BE2C (cell line): ENCODE measurements at places on chromosomes 5 and 9.

- no peak for DNase-seq
Observed at GRCh38 chr5:7828269-7828668, 22.7 kb downstream of the CFAP90 start.

DNA sequence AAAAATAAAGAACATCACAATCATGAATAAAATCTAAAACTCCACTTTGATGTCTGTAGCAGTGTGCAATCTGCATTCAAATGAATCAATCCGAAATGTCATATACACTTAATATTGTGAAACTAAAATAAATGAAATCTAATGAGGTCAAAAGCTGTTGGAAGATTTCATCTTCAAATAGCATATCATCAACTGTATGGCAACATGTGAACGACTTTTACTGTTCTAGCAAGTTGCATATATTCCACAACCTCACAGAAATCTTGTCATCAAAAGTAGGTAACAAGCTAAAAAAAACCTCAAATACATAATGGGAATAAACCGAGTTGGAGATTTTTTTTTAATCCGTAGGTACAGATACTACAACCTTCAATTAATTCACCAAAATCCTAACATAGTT, 1.2 kb downstream of the PTBP3 start:
- no peak for DNase-seq

GRCh38 chr9:88814577-88814976, 176.7 kb upstream of the S1PR3 start:
- DNase-seq, result peak; percentile 33

- no peak for DNase-seq
Observed at GRCh38 chr5:172636279-172637050, 4.6 kb upstream of the NEURL1B start.

DNA sequence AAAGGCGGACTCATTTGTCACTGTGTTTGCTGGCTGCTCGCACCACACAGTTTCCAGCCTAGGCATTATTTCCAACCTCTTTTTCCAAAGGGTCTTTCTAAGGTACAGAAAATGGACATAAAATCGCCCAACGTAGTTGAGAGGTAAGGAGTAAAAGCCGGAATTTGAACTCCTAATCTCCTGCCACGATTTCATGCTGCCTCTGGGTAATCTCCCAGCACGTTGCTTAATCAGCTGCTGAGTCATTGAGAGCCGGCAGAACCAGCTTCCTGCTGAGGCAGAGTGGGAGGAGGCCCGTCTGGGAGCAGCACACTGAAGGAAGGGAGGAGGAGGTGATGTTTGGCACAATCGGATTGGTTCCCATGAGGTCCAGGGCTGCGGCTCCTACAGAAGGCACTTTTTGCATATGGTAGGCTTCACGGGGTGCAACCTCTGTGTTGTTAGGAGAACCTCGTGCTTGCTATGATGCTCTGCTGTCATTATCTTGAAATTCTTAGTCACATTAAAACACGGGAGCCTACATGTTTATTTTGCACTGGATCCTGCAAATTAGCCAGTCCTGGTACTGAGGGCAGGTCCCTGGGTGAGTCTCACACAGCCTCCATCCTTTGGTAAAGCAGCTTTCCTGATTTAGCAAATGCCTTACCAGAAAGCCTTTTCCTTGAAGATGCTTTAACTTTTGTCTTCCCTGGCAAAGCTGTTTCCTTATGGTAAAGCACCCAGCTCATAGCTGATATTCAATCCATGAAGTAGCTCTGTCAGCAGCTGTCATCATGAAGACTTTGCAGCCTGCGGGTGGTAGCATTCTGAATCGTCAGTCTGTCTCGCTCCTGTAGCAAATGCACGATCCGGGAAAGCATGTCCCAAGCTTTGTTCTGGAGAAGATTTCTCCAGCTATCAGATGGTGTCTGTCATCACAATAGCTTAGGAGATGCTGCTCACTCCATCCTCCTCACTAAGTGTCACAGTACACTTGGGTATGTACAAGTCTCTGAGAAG, 191.6 kb upstream of the MSX2 start:
- peak; percentile 85 for DNase-seq
